NCI-H1092 treated with DMSO at 0.1 percent for 48 hours (cell line): ENCODE measurements at places on chromosomes 7 and 10.

- DNase-seq: no peak
These were observed 22.3 kb upstream of the TMEM72 start for GRCh38 chr10:44888886-44889285.

DNA sequence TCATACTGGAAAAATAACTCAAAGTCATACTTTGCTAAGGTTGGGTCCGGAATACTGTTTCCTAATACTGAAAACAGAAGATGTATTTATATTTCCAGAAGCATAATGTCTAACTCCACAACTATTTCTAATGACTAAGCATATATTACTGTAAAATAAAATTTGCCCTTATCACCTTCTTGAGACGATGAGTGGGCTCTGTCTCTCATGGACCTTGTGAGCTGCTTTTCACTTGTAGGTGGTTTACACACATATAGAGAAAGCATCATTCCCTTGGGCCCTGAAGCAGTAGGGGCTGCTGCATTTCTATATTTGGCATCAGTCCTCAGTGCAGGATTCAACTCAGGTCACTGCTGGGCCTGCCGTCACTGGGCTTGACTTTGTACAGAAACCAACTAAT lies 10.7 kb upstream of the FAM13C start:
- DNase-seq: no peak

GRCh38 chr10:58514111-58514770 lies 1.6 kb downstream of the BICC1 start:
- DNase-seq: no peak

DNA sequence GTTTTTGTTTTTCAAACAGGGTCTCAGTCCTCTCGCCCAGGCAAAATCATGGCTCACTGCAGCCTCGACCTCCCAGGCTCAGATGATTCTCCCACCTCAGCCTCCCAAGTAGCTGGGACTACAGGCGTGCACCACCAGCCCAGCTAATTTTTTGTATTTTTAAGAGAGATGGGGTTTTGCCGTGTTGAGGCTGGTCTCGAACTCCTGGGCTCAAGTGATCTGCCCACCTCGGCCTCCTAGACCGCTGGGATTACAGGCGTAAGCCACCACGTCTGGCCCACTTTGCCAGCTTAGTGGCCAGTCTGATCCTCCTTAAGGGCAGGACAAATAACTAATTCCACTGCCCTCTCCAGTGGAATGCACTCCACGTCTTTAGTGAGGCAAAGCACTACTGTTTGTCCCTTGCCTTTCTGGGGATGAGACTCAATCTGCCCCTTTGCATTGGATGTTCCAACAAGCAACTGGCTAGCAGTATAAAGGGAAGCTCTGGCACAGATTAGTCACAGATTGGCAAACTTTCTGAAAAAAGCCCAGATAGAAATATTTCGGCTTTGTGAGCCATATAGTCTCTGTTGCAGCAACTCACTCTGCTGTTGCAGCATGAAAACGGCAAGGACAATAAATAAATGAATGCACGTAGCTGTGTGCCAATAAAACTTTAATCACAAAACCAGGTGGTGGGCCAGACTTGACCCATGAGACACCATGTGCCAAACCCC lies 143.8 kb upstream of the RHEB start:
- DNase-seq: no peak

DNA sequence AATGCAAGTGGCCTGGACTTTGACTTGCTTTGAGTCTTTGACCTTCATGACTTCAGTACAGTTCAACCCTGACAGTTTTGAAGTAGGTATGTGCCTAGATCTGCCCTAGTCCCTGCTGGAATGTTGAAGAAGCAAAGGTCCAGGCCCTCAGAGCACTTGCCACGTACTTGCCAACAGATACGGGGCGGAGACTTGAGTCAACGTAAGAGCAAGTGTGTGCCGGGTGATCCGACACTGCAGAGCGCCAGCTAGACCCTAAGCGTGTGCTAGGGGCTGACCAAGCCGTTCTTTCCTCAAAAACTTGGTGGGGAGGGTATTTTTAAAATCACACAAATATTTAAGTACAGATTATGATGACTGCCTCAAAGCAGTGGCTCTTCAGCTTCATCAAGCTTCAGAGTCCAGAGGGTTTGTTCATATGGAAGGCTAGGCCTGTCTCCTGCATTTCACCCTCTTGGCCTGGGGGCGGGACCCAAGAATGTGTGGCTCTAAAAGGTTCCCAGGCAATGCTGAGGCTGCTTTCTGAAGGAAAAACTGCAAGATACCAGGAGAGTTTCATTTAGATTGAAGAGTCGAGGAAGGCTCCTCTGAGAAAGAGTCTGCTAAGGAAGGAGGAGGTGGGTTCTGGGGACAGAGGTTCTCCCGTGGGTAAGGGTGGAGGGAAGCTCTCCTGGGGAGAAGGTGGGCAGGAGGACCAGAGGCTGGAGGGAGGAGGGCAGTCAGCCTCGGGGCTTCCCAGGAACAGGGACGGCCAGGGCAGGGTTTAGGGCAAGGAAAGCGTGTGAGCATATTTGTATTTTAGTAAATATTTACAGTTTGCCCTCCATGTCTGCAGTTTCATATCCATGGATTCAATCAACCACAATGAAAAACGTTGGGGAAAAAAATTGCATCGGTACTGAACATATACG lies 160.3 kb downstream of the EGFR start:
- no peak for DNase-seq

DNA sequence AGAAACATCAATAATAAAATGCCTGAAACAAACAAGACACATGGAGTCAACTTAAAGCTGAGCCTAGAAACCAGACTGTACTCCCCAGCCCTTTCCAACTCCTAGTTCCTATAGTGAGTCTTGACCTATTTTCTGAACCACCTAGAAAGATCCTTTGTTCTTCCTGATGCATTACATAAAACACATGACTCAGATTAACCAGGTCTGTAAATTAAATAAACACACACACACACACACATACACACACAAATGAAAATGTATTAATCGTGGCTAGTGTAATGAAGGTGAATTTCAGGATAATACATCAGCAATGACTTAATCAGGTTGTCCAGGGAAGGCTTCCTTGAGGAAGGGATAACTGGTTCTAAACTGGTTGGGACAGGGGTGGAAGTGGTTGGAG lies 104.7 kb downstream of the ST8SIA6 start:
- DNase-seq: no peak

DNA sequence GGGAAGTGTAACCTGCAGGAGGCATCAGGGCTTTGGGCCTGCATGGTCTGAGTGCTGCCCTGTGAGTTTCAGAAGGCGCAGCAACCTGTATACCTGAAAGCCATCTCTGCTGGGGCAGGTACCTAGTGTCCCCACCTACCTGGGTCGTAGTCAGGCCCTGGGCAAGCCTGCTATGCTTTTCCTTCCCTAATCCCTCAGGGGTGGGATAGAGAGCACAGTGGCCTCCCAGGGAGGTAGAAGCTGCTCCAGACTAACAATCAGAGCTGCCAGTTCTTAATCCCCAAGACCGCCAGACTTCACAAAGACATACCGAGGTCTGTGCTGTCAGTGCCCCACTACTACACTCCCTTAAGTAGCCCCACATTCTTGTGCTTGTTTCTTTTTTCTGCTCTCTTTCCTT lies 52.0 kb downstream of the PTEN start:
- DNase-seq: no peak

- DNase-seq: no peak
These were observed 1.9 kb downstream of the VPS41 start for GRCh38 chr7:38907066-38907465.

DNA sequence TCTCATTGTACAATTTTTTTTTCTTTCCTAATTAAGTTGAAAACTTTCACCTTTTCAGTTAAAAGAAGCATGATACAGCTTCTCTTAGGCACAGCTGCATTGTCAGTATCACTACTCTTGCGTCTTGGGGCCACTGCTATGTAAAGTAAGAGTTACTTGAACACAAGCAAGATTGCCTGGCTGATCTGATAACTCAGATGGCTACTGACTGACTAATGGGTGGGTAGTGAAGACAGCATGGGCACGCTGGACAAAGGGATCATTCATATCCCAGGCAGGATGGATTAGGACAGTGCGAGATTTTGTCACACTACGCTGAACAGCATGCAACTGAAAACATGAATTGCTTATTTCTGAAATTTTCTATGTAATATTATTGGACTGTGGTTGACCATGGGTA lies 11.6 kb upstream of the ADAMTS14 start:
- DNase-seq: no peak

DNA sequence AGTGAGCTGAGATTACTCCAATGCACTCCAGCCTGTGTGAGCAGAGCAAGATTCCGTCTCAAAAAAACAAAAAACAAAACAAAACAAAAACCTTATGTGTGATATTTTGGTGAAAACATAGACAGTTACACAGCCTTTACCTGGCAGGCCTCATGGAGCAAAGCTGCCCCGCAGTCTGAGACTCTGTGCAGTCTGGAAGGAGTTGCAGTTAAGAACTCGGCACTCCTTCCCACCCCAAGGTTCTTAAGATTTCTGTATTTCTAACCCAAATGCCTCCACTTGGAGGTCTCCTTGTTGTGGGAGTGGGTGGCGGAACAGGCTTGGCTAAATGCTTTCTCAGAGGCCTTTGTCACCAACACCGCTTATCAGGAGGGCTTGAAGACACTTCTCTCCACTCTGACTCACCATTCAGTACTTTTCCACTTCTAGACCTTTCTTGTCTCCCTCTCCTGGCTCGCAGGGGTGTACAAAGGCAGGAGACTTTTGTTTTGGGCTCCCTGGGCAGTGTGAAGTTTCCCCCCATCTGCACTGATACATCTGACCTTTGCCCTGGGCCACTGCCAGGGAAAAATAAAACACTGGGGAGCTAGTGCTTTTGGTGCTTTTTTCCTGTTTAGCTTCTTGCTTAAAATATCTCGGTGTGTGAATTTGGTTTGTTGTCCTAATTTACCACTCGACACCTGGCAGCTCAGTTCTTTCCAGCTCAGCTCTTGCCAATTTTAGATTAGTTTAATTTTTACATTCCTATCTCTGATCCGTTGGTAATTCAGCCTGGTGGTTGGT lies 51.3 kb upstream of the MAGI2 start:
- DNase-seq: no peak

DNA sequence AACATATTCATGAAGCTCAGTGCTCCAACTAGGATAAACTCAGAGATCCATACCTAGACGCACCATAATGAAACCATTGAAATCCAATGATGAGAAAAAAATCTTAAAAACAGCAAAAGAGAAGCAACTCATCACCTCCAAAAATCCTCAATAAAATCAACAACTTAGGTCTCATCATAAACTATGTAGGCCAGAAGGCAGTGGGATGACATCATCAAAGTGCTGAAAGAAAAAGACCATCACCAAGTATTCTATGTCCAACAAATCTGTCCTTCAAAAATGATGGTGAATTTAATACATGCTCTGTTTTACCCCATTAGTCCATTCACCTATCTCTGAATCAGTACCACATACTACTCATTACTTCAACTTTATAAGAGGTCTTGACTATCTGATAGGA lies 304.4 kb downstream of the HDAC9 start:
- no peak for DNase-seq

DNA sequence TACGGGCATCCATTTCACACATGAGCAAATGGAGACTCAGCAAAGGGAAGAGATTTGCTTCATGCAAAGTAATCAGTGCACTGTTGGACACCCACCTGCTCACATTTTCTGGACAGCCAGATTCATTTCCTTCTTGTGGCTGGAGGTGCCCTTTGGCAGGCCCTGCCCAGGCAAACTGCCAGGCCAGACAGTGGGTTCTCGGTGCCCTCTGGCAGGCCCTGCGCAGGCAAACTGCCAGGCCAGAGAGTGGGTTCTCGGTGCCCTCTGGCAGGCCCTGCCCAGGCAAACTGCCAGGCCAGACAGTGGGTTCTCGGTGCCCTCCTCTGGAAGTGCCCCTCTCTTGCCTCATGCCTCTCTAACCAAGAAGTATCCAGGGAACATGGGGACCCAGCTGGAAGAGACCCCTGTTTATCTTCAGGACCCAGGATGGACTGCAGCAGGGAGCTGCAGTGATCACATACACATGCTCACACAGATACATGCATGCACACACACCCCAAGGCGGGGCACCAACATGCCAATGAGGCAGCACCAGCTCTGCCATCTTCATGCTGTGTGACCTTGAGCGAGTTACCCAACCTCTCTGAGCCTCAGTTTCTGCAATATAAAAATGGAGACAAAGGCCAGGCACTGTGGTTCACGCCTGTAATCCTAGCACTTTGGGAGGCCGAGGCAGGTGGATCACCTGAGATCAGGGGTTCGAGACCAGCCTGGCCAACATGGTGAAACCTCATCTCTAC lies 67.1 kb downstream of the OAT start:
- DNase-seq: peak; percentile 6

DNA sequence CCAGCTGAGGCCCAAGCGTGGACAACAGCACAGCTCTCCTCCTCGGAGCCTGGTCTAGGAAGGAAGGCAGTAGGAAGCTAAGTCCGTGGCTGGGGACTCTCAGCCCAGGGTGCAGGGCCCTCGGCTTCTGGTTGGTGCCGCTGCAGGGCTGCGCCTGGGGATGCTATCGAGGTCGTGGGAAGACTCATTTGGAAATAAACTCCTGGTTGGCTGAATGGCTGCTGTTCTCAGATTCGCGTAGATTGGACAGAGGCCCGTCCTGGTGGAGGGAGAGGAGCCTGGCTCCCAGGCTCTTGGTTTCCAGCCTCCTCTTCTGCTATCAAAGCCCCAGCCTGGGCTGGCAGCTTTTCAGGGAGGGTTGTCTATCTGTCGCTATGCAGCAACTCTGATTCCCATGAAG lies 152.6 kb upstream of the FZD8 start:
- DNase-seq: no peak

GRCh38 chr10:107986571-107986970 lies 822.1 kb upstream of the SORCS1 start:
- no peak for DNase-seq
